ENCODE measurements at places on chromosomes 11 and 22.

DNA sequence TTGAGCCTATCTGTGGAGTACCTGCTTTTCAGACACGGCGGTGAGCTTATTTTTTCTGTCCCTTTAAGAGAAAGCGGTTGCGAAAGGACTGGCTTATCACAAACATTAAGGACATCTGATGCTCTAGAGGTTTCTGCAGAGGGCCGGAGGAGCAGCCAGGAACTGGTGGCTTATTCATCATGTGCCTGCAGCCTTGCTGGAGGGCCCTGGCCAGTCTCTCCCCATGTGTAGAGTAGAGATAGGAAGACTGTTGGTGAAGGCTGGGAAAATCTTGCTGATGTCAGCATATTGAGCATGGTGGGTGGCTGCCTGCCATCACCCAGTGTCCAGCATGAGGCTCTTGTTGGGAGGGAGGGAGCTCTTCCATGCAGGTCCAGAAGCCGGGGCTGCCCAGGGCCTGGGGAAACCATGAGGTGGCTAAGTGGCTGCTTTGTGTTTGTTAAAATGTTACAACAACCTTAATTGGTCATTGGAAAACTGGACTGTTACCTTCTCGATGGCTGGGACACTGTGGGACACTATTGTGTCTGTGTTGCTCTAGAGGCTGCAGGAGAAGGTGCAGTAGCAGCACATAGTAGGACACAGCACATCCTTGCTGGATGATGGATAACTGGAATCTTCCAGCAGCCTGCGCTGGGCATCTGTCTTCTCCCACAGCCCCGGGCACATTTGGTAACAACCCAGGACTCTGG, 54.3 kb downstream of the TSPAN18 start:
- peak; percentile 74 for DNase-seq

DNA sequence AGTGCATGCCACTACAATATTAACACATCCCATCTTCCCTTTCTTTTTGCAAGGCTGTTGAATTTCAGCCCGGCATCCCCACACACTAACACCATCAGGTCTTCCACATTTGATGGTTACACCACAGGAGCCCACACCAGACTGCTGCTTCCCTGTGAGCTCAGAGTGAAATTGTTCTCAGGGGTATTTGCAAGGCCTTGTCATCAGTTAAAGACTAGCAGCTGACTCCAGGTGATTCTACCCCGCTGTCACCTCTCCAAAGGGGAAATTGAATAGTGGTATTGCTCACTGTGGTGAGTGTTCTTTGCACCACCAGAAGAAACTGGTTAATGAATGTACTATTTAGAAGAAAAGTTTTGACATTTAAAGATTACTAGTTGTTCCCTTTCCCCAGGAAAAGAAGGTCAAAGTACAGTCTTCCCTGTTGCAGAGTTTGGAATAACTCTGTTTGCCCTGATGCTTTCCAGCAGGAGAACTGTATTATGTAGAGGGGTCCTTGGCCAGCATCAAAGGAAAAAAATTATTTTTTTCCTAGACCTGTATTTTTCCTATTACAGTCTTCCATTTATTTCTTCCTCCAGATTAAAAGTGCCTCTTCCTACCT, 41.9 kb downstream of the BID start:
- no peak for DNase-seq

GRCh38 chr22:47604563-47604962, 842.1 kb downstream of the TBC1D22A start:
- DNase-seq: no peak

GRCh38 chr11:7520981-7521487, 7.2 kb downstream of the PPFIBP2 start:
- no peak for DNase-seq

- no peak for DNase-seq
Observed at GRCh38 chr11:8291421-8292350, 28.0 kb upstream of the LMO1 start.

DNA sequence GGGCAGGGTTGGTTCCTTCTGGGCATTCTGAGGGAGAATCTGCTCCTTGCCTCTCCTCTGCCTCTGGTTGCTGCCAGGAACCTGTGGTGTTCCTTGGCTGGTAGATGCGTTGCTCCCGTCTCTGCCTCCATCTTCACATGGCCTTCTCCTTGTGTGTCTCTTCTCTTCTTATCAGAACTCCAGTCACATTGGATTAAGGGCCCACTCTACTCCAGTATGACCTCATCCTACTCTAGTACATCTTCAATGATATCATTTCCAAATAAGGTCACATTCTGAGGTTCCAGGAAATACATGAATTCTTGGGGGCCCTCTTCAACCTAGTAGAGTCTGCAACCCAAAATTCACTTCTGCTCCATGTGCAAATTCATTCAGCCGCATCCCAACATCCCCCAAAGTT, 33.3 kb downstream of the HTR3B start:
- no peak for DNase-seq

DNA sequence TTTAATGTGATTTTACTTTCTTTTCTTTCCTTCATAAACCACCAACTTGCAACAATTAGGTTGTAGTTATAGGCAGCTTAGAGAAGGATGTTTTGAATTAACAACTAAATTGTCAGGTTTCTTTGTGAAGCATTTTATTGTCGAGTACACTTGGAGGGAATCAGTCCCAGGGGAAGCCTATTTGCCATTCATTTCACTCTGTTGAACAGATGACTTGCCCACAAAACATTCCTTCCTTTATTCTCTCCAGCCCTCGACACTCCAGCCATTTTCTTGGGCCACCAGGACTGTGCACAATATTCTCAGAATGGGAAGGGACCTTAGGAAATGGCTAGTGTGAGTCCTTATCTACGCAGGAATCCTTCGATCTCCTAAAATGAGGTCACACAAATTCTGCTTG, 620.6 kb downstream of the SOX6 start:
- no peak for DNase-seq
